Activated naive CD4-positive, alpha-beta T cell treated with anti-CD3 and anti-CD28 coated beads, Interleukin-2, amount 50 U/mL, for 72 hours (primary cell): ENCODE measurements at places on chromosomes 6 and 20. TPM values are rescaled to one million over a fixed set of nuclear protein-coding genes. Genes with fewer than 3 reads are reported as not detected.

GRCh38 chr20:13841206-13841605 lies 56.4 kb downstream of the NDUFAF5 start:
- no peak for DNase-seq

Gene COL9A3
- not detected for total RNA-seq

DNA sequence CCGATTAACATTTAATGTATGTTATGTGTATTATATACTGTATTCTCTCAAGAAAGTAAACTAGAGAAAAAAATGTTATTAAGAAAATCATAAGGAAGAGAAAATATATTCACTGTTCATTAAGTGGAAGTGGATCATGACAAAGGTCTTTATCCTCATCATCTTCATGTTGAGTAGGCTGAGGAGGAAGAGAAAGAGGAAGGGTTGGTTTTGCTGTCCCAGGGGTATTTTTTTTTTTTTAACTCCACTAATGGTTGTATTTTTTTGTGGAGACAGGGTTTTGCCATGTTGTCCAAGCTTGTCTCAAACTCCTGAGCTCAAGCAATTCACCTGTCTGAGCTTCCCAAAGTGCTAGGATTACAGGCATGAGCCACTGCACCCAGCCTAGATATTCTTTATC lies 11.0 kb downstream of the ECT2L start:
- DNase-seq: no peak

Gene BCAS1
- not detected for total RNA-seq

DNA sequence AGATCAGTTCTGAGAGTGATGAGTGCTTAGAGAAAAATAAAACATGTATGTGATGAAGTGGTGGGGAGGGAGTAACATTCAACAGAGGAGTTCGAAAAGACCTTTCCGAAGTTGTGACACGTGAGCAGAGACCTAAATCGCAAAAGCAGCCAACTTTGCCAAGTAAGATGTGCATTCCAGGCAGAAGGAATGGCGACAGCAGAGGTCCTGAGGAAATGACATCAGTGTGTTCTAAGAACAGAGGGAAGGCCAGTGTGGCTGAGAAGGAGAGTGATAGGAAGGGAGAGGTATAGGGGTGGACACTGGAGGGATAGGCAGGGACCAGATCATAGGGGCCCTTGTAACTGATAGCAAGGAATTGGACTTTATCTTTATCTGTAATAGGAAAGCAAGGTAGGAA lies 51.3 kb downstream of the ADAT2 start:
- no peak for DNase-seq

- DNase-seq: no peak
Observed at GRCh38 chr6:28497893-28498292, 17.7 kb downstream of the GPX6 start.

- DNase-seq: no peak
Observed at GRCh38 chr6:110404607-110405006, 10.8 kb downstream of the DDO start.

GRCh38 chr20:51258582-51259165 lies 235.8 kb upstream of the KCNG1 start:
- no peak for DNase-seq

- no peak for DNase-seq
Observed at GRCh38 chr6:8739454-8739853, 304.1 kb upstream of the SLC35B3 start.

- DNase-seq: no peak
Observed at GRCh38 chr6:46927066-46927465, 5.3 kb upstream of the ADGRF5 start.

Gene HS3ST5
- not detected for total RNA-seq

- DNase-seq: no peak
Observed at GRCh38 chr20:31967830-31968249, at the start of gene XKR7. XKR7 (plus strand) TSS chr20:31968151; CDS start chr20:31968176, 25 bp downstream.

DNA sequence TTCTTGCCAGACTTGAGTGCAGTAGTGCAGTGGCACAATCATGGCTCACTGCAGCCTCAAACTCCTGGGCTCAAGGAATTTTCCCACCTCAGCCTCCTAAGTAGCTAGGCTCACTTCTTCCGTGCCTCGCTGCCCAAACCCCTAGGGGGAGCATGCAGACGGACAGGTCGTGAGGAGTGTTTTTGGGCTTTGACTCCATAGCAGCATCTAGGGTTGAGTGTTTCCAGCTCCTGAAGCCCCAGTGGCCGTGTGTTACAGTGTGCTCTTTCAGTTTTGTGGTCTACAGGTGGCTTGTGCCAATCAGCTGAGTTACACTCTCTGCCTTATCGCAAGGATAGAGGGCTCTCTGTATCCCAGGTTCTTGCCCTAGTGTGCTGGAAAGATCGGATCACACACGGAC lies 33.4 kb downstream of the NCOA3 start:
- no peak for DNase-seq

Gene SOX4
- total RNA-seq: 4.2 TPM

- no peak for DNase-seq
Observed at GRCh38 chr6:29734046-29735018, 11.1 kb downstream of the HLA-F start.

DNA sequence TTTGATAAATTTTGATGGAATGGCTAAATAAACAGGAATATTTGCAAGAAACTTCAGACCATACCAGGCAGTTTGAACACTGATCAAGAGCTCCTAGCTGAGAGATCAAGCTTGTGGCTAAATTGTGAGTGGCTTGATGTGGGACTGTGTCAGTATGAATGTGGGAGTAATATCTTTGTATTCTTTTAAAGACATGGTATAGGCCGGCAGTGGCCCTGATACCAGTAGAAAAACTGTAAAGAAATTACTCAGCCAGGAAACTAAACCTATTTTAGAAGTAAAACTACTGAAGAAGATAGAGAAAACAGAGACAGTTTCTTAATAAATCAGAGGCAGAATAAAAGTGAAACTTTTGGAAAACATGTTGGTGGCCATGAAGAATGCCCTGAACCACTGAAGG lies 608.4 kb upstream of the SYNCRIP start:
- no peak for DNase-seq

GRCh38 chr6:156807028-156807427 lies 29.9 kb downstream of the ARID1B start:
- DNase-seq: no peak

DNA sequence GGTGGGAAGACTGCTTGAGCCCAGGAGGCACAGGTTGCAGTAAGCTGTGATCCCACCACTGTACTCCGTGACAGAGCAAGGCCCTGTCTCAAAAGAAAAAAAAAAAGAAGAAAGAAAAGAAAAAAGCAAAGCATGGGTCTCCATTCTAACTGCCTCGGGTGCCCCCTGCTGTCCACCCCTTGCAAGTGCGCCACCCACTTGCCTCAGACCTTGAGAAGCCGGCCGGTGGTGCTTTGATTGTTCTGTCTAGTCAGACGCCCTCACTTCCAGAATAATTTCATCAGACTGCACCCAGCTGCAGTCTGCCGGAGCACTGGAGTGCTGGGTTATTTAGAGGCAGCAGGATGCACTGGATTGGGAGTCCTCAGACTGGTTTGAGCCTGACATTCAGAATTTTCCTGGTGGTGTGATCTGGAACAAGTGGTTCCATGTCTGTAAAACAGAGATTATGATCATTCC lies 17.6 kb upstream of the TM9SF4 start:
- peak; percentile 84 for DNase-seq

DNA sequence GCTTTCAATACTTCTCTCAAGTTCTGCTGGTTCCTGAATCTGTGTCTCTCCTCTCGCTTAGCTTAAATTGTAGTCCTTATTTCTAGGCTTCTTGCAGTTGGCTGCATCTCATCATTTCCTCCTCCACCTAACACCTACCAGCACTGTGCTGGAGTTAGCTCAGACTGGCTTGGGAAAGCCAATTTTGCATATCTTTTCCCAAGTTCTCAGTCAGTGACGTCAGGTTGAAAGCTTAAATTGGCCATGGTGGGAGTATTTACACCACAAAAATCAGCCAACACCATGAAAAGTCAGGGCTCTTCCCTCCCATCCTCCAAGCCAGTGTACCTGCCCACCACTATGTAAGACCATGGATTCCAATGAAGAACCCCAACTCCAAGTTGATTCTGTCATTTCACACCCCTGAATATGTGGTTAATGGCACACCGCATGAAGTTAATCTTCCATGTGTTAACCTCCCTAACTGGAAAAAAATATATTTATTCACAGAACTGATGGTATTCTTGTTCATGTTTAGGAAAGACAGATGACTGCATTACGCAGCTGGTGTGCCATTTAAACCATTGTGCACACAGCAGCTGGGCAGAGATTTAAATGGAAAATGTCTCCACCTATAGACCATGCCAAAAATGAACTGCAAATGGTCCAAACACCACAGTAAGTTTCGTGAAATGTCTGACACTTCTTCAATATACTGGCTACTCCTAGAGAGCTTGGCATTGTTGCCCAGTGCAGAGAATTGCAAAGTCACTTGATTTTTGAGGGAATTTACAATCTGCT lies 274.1 kb upstream of the MAP3K7 start:
- DNase-seq: no peak

DNA sequence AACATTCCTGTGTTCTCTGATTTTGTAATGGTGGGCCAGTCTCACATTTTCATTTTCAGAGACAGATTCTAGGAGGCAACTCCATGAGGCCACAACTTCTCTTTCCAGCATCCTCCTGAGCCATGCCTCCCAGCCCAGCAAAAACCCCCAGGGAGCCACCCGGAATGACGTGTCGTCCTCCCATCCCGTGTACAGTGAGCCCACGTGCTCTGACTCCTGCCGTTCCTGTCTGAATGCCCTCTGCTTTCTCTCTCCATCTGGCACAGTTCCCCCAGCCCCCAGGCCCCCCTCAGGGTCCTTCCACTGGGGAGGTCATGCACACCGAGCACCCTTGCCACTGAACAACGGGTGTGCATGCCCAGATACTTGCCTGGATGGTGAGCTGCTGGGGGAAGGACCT lies 38.0 kb downstream of the C20orf203 start:
- DNase-seq: no peak

DNA sequence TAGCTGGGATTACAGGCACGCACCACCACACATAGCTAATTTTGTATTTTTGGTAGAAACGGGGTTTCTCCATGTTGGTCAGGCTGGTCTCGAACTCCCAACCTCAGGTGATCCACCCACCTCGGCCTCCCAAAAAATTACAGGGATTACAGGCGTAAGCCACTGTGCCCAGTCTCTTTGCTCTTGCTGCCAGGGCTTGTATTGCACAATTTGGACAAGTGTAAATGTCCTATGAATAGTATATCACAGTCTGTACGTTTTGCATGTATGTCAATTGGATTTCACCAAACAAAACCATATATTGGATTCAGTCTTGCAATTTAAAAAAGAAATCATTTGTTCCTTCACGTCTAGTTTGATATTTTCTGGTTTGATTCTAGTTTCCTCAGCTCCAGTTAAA lies 2.1 kb upstream of the DOK5 start:
- DNase-seq: no peak

DNA sequence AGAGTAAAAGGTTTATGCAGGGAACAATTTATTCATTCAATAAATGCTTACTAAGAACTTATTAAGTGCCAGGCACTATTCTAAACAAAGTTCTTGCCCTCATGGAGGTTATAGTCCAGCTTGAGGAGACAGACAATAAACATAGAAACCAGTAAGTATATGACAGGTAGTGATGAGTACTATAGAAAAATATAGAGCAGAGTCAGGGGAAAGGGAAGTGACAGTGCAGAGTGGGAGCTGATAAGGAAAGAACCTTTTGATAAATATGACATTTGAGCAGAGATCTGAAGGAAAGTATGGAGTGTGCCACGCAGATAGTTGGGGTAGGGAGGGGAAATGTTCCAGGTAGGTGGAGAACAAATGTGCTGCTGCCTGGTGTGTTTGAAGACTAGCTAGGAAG lies 12.1 kb downstream of the ACSS2 start:
- DNase-seq: no peak

- no peak for DNase-seq
Observed at GRCh38 chr6:104414723-104415122, 445.0 kb downstream of the HACE1 start.

DNA sequence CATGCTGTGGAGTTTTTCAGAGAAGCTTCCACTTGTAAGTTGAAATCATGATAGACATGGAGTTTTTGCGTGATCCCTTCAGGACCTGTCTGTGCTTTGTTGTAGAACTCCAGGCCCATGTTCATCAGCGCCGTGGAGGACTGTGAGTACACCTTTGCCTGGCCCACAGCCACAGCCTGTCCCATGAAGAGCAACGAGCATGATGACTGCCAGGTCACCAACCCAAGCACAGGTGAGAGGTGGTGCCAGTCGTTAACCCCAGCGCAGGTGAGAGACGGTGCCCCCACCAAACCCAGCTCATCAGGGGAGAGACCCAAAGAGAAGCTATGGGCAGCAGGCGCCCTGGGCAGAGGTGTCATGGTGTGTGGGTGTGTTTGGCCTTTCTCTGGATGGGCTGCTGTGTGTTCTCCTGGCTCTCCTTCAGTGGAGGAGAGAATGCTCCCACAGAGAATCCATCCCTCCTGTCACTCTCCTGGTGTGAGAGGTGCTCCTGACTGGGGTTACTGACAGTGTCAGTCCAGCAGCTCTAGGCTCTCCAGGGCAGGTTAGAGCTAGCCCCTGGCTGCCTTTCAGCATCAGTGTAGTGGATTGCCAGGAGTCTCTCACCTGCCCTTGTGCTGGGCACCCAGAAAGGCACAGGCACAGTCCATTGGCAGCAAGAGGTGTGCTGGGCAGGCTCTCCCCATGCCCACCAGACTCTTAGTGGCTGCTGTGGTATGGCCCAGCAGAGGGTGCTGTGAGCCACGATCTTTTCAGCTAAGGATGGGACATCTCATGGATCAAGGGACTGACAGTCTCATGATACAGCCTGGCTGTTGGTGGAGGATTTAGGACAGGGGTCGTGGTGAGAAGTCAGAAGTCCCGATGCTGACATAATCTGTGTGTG lies 49.6 kb upstream of the SLC22A1 start:
- DNase-seq: no peak

- DNase-seq: no peak
Observed at GRCh38 chr6:150600010-150600300, 270 bp downstream of the PLEKHG1 start.

DNA sequence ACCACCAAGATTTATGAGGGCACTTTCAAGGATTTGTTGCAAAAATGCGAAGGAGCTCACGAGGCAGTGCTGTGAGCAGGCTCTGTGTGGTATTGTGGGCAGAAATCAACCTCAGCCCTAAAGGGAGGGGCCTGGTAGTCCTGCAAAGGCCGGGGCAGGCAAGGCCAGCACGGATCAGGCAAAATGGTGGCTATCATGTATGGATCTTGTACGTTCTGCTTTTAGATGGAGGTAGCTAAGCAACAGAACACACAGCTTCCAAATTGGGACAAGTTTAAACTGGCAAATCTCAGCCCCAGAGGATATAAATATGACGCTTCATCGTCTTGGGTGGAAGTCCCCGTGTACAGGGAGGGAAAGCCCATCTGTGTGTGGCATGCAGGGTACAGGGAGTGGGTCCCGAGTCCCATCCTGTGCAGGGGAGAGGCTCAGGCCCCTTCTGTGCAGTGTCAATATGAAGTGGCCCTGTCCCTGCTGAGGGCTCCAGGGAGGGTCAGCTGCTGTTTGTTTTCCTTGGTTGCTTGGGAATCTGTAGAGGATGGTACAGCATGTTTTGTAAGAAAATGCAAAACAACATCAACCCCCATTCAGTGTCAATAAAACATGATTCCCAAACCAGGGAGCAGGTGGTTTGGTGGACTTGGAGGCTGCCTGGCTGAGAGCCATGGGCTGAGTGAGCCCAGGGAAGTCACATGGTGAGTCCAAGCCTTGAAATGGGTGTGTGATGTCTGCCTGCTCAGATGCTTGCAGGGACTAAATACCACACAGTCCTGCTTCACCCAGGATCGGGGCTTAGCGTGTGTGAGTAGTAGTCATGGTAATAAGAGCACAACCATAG lies 113.0 kb downstream of the SYCP2 start:
- no peak for DNase-seq

- no peak for DNase-seq
Observed at GRCh38 chr6:133571681-133572080, 317.2 kb upstream of the TCF21 start.

GRCh38 chr20:37681384-37682112 lies 12.3 kb upstream of the CTNNBL1 start:
- no peak for DNase-seq

GRCh38 chr6:147297663-147298316 lies 93.6 kb downstream of the STXBP5 start:
- no peak for DNase-seq
